ENCODE measurements at places on chromosomes 3 and 15.

DNA sequence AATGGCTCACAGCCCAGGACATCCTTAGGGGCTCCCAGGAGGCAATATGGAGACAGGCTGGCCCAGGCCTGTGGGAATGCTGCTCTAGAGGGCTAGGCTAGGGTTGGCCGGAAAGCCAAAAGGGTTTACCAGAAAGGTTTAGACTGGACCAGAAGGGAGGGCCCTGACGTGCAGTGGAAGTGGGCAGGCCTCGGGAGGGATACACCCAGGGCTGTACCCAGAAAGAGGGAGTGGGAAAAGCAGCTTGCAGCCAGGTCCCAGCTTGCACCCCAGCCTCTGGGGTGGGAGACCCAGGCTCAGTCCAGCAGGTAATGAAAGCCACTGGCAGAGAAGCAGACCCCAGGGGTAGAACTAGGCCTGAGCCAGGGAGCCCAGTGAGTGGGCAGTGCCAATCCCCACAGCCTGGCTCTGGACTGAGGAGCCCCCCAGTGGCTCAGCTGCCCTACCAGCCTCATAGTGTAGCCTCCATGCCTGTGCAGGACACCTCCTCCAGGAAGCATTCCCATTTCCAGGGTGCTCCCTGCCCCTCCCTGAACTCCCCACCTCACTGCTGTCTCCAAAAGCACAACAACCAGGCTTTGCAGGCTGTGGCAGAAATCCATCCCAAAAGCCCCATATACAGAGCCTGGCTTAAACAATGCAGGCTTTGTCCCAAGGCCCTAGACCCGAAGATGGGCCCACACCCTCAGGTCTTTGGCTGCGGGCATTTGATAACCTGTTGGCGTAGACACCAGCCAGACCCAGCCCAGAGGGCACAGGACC, 3.5 kb downstream of the GORASP1 start:
- DNase-seq: no peak

DNA sequence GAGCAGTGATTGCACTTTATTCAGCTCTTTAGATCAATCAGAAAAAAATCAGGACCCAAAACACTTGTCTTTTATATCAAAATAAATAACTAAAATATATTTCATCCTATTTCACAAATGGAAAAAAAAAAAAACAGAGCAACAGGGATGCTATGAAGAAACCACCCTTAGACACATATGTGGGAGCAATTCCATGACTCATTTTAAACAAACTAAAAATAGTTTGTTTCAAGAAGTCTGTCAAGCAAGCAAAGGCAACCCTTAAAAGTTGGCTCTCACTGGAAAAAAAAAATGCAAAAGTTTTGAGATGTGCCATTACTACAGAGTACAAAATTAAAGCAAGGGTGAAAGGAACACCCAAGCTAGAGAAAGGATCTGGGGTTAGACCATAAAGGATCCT, 5.7 kb downstream of the ATP13A3 start:
- no peak for DNase-seq

GRCh38 chr3:31370681-31371080, 162.0 kb upstream of the STT3B start:
- DNase-seq: no peak

DNA sequence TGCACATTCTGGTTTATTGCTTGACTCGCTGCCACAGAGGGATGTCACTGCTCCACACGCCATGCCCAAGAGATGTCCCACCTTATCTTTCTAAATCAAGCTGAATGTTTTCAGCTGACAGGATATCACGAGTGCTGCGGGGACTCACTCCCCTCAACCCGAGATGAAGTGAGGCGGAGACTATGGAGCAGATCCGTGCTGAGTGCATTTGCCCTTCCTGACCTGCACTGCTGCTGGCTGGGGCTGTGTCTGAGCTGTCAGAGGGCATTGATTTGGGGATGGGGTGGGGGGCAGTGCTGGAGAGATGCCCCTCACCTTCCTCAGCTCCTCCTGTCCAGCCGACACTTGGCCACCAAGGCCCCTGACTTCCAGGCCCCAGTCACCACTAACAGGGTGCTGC, 40.5 kb upstream of the CSPG4 start:
- no peak for DNase-seq

DNA sequence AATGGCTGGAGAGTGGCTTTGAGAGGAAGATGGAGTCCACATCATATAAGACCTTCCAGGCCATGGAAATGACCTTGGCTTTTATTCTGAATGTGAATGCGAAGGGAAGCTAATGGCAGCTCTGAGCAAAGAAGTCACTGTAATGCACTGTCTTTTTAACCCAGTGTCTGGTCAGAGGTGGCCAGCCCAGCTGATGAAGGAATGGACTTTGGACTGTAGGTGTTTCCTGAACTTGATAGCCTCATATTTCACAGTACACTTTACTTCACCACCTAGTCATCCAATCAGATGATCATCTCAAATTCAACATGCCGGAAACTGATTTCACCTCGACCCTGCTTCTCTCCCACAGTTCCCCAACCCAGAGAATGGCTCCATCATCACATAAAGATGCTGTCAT, 33.4 kb downstream of the DCLK3 start:
- DNase-seq: no peak

DNA sequence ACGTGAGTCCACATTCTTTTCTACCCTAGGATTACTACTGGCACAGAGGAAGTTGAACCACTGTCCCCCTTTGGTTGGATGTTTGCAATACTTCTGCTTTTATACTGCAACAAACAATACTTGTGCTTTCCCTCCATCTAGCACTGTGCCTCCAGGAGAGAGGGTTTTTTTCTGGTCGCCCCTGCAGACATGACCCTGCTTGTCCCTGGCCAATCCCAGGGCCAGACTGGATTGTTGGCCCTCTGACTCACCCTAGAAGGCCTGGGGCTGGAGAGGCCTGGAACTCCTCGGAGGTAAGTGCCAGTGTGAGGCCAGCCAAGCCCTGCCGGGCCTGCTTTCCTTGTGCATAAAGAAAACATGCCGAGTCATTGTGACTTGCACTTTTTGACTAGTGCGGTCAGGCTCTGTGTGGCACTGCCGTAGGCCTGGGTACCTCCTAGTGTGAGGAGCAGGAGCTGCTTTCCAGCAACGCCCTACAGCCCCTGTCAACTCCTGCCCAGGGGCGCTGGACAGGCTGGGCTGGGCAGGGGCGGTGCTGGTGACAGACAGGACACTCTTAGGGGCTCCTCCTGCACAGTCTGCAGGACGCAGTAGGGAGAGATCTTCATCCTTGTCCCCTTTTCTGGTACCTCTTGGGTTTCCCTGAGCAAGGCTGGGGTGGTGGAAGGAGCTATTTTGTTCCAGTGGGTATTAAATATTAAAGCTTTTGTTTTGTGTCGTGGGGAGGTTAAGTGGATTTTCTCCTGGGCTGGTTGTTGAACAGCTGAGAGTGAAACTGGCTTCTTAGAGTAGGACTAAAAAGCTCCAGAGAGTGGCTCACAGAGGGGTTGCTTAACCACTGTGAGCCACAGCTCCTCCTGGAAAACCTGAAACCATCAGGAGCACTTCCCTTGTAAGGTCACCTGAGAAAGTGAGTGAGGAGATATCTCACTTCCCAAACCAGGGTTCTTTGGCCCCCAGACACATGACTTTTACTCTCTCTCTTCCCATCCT, 14.4 kb upstream of the TKT start:
- peak; percentile 98 for DNase-seq

DNA sequence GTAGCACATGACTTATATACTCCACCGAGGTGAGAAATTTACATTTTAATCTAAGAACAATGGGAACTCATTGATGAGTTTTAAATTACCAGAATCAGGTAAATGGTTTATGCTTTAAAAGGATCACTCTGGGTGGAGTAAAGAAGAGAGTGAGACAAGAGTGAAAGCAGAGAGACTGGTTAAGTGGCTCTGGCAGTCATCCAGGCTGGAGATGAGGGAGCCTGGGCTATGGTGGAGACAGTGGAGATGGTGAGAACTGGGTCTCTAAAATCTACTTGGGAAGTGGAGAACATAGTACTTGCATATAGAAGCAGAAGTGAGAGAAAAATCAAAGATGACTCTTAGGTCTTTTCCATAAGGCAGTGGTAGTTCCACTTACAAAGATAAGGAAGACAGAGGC, 37.1 kb upstream of the SLC25A36 start:
- no peak for DNase-seq

- no peak for DNase-seq
These were observed 26.3 kb downstream of the SCN11A start for GRCh38 chr3:39025222-39025970.

DNA sequence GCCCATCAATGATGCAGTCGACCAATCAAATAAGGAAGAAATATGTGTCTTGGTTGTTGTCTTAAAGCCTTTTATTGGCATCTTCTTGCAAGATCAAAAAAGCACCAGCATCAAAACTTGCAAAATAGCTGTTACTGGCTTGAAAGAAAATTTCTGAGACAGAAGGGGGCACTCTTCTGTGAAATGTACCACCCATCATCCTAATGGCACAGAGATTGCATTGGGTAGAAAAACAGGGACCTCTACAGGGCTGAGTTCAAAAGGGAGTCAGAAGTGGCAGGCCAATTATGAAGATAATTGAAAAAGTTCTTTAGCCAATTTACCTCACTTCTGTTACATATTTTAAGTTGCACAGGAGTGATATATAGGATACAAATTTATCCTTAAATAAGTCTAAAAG, 122.3 kb upstream of the GPR149 start:
- no peak for DNase-seq

DNA sequence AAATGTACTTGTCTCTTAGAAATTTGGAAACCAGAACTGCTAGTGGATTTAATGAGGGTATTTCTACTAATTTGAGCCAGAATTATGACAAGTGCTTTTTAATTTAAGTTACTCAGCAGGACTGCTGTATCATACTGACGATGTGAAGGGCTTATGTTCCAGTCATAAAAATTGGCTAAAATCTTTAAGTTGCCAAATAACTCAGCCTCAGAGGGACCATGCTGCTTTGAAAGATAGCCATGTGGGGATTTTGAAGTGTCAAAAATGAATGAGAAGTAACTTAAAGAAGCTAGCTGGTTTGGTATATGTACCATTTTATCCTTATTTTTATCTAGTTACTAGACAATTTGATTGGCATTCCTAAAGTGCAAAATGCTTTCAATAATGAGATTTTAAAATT, 545.0 kb downstream of the DIPK2A start:
- no peak for DNase-seq

GRCh38 chr3:41317718-41318117, 118.4 kb downstream of the CTNNB1 start:
- peak; percentile 13 for DNase-seq

DNA sequence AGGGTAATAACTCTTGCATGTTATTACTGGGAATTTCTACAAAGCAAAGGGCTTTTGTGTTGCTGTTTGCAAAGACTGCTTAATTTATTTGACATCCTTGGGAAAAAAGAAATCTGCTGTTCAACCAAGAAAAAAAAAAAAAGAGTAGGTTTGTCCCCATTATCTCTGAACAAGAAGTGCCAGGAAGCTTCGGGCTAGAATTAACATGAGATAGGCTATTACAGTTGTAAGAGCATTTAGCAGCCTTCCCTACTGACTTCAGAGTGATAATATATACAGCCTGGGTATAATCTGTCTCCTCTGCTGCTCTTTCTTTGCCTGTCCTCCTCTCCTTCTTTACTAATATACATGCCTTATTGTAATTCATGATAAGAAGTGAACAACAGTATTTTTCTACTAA, 23.3 kb upstream of the CHMP2B start:
- no peak for DNase-seq

DNA sequence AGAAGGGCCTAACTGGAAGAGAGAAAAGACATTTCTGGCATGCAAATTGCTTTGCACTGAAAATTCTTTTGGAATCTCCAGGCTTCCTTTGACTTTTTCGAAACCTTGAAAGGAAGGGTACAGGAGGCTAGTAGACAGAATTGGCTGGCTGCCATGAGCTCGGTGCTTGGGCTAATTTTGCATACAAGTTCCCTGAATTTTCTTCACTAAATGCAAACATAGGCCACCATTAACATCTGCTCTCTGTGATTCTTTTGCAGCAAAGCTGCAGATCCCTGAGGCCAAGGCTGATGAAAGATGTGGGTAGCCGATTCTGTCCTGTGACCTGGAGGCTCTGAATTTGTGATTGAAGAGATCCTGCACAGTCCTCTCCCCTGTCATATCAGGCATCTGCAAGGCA, 247.8 kb upstream of the MCTP2 start:
- no peak for DNase-seq
